ENCODE measurements at places on chromosomes 12 and 14.
A peak's percentile ranks its signal among the peaks of the same experiment; 100 is the strongest.

- no peak for DNase-seq
Measured at GRCh38 chr12:123306200-123306599, 34.5 kb upstream of the CDK2AP1 start.

DNA sequence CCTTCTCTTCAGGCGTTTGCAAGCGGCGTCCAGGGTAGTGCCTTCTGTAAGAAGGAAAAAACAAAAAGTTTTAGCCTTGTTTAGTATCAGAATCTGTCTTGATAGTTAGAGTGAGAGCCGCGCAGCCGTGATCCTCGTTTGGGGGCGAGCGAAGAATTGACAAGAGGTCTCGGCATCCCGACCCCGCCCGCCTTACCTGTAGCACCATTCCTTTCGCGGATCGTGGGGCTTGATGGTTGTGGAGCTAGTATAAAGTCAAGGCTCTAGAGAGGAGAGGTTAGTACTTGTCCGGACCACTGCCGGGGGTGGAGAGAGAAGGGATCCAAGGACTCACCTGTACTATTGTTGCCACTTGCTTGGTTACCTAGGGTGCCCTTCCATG is 494 bp downstream of the TMTC3 start:
- DNase-seq, result no peak

DNA sequence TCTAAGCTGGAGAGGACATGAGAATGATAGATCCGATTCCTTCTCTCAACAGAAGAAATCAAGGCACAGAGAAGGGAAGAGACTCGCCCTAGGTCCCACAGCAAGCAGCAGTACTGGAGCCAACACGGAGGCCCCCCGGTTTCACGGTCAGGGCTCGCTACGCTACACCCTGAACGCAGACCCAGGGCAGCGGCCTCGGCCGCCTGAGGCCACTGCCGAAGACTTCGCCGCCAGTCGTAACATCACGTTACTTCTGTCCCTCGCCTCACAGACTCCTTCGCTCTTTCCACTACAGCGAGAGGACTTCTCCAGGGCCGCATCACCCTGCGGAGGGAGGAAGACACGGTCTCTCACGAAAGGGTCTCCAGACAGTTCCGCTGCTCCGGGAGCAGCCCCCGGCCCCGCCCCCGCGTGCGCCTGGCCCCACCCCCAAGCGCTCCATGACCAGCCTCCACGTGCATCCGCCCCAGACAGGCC is 411 bp upstream of the DCAF4 start:
- no peak for DNase-seq

- DNase-seq, result no peak
Measured at GRCh38 chr12:90826036-90826435, 128.9 kb downstream of the CCER1 start.

DNA sequence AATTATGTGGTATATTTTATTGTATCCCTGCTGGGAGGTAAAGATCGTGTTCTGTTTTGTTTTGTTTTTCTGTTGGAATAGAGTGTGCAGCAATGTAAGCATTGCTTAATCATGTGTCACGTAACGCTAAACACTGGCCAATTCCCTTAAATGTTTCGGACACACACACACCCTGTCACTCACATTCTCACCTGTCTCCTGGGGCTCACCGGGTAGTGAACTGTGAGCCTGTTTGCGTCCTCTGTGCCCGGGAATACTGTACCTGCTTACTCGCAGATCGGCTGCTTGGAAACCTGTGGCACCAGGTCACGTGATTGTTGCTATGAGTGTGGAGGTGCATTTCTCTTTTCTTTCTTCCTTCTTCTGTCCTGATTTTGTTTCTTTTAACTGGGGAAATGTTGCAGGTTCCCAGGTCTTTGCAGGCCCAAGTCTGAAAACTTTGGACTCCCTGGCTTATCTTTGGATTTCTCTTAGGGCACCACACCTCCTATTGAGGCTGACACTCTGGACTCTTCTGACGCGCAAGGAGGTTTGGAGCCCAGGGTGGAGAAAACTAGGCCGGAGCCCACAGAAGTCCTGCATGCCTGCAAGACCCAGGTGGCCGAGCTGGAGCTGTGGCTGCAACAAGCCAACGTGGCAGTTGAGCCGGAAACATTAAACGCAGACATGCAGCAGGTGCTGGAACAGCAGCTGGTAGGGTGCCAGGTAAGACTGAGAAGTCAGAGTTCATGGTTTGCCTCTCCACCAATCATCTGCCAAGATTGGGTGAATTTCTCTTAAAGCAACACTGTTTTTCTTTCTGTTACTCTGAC is 181.1 kb downstream of the ESR2 start:
- no peak for DNase-seq

- no peak for DNase-seq
Measured at GRCh38 chr12:21354641-21355040, 18.1 kb upstream of the IAPP start.

- DNase-seq, result no peak
Measured at GRCh38 chr12:128914908-128915563, 61.8 kb downstream of the GLT1D1 start.

GRCh38 chr14:22929961-22930364 is 787 bp upstream of the PRMT5 start:
- DNase-seq, result peak; percentile 51

- DNase-seq, result no peak
Measured at GRCh38 chr12:103672401-103673119, 85.5 kb downstream of the STAB2 start.

GRCh38 chr12:130591736-130592135 is 124.4 kb downstream of the RIMBP2 start:
- no peak for DNase-seq

DNA sequence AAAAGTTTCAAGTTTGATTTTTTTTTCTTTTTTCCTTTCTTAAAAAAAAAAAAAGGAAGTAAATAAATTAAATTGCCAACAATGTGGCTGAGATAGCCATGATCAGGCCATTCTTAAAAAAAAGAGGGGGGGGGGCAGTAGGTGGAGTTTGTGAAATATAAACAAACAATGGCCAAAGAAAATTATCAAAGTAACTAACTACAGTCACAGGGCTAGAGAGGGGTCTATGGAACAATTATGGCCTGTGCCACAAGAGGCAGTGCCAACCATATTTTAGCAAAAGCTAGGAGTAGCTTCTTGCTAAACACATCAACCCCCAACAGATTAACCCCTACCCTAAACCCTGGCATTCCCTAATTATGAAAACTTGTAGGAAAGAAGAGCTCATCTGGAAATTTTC is 16.2 kb upstream of the SMARCC2 start:
- DNase-seq, result no peak

DNA sequence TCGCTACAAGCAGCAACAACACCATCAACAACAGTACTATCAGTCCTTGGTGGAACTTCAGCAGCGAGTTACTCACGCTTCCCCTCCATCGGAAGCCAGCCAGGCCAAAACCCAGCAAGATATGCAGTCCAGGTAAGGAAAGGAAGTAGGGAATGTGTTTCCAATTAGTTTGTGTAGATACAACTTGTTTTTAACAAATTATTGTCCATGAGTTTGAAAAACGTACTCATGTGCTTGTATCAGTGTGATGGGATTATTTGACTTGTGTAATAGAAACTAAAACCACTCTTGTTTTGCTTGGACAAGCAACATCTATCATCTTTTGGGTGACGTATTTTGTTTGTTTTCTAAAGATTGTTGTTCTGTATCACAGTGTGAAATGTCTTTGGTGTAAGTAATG is 137.9 kb downstream of the NAV3 start:
- DNase-seq, result no peak

GRCh38 chr12:14942196-14942931 is 4.0 kb upstream of the ERP27 start:
- no peak for DNase-seq

DNA sequence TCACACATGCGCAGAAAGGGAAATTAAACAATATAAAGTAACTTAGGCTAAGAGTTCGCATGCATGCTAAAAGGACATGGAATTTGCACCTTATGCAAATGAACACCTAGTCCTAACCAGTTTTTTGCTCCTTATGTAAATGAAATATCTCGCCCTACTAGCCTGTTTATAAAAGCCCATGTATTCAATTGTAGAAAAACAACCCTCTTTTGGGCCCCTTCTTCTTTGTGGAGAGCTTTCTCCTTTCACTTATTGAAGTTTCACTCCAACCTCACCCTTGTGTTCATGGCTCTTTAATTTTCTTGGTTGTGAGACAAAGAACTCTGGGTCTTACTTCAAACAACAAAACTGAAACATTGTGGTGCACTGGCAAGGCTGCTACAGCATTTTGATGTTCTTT is 333.4 kb upstream of the ATXN7L3B start:
- DNase-seq, result no peak

DNA sequence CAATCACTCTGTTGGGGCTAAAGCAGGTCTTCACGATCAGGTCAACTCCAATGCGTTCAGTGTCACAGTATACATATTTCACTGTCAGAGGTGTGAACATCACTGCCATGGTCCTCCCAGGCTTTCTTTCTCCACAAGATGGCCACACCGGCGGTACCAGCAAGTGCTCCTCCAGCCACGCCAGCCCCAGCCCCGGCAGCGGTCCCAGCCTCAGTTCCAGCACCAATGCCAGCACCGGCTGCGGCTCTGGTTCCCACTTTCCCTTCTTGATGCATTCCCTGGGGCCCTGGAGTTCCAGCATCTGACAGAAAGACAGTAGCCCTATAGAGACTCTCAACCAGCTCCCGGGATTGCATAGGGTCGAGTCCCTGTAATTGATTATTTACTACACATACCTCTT is 10.9 kb upstream of the KCNA5 start:
- DNase-seq, result no peak

- no peak for DNase-seq
Measured at GRCh38 chr12:5034603-5035002, 9.1 kb upstream of the KCNA5 start.

GRCh38 chr12:27615331-27615891 is 80.8 kb upstream of the REP15 start:
- no peak for DNase-seq

DNA sequence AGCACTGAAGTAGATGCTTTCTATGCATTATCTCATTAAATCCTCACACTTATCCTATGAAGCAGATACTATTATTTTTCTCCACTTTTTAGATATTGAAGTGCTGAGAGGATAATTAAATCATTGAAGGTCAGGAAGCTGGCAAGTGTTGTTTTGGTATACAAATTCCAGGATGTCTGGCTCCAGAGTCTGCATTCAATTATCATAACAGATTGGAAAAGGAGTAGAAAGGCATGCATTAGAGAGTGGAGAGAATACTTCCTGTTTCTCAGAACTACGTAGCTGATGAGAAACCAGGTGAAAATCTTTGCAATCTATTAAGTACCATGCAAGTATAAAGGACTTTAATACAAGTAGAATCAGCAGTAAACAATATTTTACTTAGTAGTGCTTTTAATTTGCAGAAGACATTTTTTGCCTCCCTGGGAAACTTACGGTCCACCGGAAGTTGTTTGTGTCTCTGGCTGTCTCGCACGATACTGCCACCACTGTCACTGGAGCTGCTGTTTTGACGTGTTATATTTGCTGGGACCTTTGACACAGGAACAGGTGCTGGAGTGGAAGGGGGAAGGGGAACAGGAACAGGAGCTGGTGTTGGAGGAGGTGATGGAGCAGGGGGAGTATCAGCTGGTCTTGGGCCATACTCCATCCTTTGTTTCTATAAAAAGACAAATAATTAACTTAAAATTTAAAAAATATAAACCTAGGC is 158.0 kb downstream of the EPS8 start:
- DNase-seq, result no peak

DNA sequence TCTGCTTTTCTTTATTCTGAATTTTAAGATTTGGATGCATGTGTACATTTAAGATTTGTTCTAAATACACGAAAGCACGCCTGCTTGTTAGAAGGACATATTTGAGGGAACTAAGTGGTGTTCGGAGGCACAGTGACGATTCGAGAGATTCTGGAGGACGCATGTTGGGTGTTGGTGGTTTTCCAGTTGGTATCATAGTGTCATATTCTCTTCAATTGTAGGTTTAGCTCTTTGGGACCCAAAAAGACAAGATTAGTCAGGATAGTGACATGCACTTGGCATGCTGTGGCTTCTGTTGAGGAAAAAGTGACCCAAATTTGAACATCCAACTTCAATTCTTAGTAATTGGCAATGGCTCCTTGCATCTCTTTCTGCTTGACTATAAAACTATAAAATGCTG is 30.1 kb downstream of the PRKCH start:
- DNase-seq, result no peak

GRCh38 chr12:106974511-106974910 is 12.4 kb downstream of the MTERF2 start:
- DNase-seq, result no peak

- no peak for DNase-seq
Measured at GRCh38 chr14:79525416-79525815, 685.9 kb downstream of the DIO2 start.

GRCh38 chr14:91348845-91349465 is 68.7 kb downstream of the CCDC88C start:
- DNase-seq, result no peak

- DNase-seq, result peak; percentile 85
Measured at GRCh38 chr12:56751712-56752598, at the start of gene PRIM1. PRIM1 (minus strand) TSS chr12:56752323; CDS start chr12:56752298, 25 bp downstream.

DNA sequence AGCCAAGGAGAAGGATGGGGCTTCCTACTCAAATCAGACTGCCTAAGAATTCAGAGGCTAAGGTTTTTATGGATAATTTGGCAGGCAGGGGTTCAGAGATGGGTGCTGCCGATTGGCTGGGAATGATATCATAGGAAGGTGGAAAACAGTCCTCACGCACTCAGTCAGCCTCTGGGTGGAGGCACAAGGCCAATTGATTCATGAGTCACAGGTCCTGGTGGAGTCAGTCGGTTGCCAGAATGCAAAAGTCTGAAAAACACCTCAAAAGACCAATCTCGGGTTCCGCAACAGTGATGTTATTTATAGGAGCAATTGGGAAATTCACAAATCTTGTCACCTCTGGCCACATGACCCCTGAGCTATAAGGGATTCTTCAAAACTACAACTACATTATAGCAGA is 105.5 kb downstream of the GXYLT1 start:
- no peak for DNase-seq

- no peak for DNase-seq
Measured at GRCh38 chr12:18580291-18580690, 157.5 kb downstream of the PLCZ1 start.

- DNase-seq, result no peak
Measured at GRCh38 chr14:68282479-68283377, 463.1 kb downstream of the RAD51B start.

DNA sequence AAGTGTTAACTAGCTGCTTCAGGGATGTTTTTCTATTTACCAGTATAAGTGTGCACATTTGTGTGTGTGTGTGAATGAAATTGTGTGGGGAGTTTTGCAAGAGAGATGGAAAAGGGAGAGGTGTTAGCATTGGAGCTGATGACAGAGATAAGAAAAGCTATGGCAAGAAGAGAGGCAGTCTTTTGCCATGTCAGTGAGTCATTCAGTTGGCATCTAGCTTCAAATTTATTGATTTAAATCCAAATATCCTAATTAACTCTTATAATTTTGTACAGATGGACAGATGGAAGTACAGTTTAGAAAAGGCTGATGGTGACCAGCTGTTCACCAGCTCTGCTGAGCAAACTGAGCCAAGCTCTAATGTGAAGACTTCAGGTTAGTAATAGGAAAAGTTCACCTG is 3.3 kb upstream of the BHLHE41 start:
- no peak for DNase-seq
